ENCODE measurements at places on chromosomes 2 and 18.

GRCh38 chr2:140417504-140417903 lies 1637.3 kb upstream of the NXPH2 start:
- DNase-seq = no peak

- DNase-seq = no peak
Measured at GRCh38 chr2:178834086-178834485, 26.9 kb upstream of the TTN start.

DNA sequence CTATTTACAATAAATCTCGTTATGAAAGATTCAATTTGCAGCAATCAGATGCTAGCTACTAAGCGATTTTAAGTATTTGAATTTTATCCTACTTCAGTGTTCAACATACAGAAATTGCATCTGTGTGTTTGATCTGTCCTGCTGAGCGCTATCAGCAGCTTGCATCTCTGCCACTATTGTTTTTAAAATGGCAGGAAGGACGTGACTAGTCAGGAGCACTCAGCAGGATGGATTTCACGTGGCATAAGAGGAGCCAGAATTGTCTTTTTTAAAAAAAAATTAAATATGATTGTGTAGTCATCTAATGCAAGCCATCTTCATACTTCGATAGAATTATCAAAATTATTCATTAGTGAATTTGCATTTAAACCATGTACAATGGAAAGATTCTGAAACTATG lies 2.8 kb upstream of the KLHL14 start:
- DNase-seq = no peak

DNA sequence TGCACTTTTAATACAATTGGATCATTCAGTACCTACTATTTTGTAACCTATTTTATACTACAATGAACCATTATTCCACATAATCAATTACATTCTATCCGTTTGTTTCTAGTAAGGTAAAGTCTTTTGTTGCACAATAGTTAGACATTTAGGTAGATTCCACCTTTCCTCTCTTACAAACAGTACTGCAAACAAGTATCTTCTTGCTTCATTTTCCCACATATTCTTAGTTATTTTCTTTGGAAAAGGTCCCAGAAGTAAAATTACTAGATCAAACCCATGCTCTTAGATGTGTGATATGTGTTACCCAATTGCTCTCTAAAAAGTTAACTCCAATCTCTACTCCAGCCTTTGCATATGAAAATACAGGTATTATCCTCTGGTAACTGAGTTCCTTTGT lies 49.6 kb downstream of the SPIRE1 start:
- DNase-seq = no peak

- no peak for DNase-seq
Measured at GRCh38 chr18:77482190-77483085, 232.8 kb downstream of the GALR1 start.

DNA sequence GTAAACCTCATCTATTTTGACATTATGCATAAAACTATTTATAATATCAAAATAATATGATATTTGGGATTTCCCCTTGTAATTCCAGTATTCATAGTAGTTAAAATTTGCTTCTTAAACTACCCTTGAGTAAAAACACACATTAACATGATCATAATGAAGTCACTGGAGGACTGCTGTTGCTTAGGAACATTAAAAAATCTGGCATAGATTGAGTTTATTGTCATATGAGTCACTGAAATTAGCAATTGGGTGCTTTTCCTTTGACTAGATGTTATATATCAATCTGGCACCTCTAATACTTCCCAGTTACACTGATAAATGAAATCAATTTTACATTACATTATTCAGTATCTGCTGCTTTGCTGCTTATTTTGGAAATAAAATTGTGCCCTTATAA lies 57.0 kb upstream of the ZC3H15 start:
- DNase-seq = no peak

GRCh38 chr18:78732273-78733210 lies 247.1 kb upstream of the SALL3 start:
- no peak for DNase-seq

- no peak for DNase-seq
Measured at GRCh38 chr2:131056204-131056931, 36.9 kb downstream of the FAM168B start.
